ENCODE measurements at places on chromosomes 2 and 18. TPM values are rescaled to one million over a fixed set of nuclear protein-coding genes. Genes with fewer than 3 reads are reported as not detected.

DNA sequence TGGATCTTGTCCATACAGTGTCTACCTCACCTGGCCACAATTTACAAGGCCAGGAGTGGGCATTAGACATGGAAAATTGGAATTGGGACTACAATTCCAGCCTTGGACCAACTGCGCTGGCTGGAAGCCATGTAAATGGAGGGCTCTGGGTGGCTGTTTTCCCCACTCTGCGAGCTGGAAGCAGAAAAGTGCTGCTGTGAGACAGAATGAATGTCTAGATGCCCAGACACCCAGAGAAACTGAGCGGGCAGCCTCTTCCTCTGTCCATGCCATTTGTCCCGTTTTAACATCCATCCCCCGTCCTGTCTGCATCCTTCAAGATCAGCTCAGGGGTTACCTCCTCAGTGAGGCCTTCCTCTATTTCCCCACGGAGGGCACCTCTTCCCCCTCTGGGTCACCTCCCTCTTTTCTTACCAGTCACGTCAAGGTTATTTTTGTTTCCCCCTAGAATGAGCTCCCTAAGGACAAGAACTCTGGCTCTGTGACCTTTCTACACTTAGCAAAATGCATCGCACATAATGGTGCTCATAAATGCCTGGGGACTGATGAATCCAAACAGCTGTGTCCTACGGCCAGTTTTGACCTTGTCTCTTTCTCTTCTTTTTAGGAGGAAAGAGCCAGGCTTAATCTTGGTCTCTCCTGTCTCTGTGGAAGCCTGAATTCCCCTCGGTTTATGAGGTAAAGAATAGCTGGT, 41.2 kb downstream of the MCFD2 start:
- no peak overlapping the region for H3K4me3 ChIP-seq
- H3K27me3 ChIP-seq = no peaks in the 10 kb centered on the region
- H3K36me3 ChIP-seq = no peaks in the 10 kb centered on the region
- no peaks in the 10 kb centered on the region for H3K4me1 ChIP-seq
- no peak overlapping the region for H3K27ac ChIP-seq

- DNase-seq = no peak
- H3K36me3 ChIP-seq = no peaks in the 10 kb centered on the region
- no peaks in the 10 kb centered on the region for H3K27me3 ChIP-seq
- H3K27ac ChIP-seq = no peak overlapping the region
- H3K4me1 ChIP-seq = no peaks in the 10 kb centered on the region
Measured at GRCh38 chr2:69279931-69280681, 106.9 kb downstream of the GFPT1 start.

DNA sequence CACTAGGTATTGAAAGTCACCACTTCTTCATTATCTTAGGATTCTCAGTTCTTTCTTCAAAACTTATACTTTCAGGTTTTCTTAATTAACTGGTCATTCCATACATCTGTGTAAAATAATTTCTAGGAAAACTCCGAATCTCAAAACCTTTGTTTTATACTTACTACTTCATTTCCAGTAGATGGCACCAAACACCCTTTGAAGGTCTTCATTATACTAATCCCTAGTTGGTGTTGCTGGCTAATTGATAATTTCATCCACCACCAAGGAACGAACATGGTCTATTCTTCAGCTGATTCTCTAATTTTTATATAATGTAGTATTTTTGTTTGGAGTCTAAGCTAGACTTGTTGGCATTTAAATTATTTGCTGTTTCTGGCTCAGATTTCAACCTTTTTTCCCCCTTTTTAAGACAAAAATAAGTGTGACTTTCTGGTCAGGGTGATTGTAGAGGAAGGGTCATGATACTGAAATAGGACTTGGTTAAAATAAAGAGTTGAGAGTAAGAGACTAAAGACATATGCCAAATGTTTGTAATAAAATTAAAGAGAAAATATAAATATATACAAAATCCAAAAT, 2.8 kb upstream of the MXD1 start:
- peaks cover 4% of the 10 kb centered on the region for H3K4me1 ChIP-seq
- DNase-seq = peak; percentile 71
- peaks cover 7% of the 10 kb centered on the region for H3K36me3 ChIP-seq
- no peaks in the 10 kb centered on the region for H3K27me3 ChIP-seq

DNA sequence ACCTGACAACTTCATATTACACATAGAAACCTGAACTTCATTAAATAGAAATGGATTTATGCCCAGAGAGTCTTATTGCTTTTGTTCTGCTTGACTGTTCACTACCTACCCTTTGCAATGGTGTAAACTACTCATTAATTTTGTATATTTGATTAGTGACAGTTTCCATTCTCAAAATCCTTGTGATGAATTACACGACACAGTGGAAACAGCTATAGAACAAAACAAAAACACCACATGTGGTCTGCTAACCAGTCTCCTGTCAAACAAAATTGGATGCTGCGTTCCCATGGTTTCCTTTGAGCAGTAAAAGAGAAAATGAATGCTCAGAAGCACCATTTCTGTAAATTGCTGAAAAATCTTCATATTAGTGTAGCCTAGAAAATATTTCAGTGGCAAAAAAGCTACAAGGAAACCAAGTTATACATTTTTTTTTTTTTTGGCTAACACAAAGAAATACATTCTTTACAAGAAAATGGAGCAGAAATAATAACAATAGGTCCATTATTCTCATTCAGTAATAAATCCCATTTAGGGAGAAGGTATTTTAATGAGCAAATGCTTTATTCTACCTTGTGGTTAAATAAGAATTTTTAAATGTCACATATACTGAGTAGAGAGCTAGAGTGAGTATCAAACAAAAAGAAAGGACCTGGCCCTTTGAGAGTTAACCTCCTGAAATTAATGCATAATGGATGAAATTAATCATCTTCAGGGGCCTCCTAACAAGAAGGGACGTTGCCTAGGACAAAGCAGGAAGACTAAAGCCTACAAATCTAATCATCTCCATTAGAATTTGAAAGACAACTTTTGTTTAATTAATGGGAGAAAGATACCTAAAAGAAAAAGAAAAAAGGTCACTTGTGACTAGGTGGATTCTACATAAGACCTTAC, 355.1 kb upstream of the ZC3H15 start:
- DNase-seq = no peak
- H3K27me3 ChIP-seq = no peaks in the 10 kb centered on the region
- H3K4me3 ChIP-seq = no peak overlapping the region
- no peak overlapping the region for H3K27ac ChIP-seq
- H3K36me3 ChIP-seq = no peaks in the 10 kb centered on the region
- no peaks in the 10 kb centered on the region for H3K4me1 ChIP-seq

DNA sequence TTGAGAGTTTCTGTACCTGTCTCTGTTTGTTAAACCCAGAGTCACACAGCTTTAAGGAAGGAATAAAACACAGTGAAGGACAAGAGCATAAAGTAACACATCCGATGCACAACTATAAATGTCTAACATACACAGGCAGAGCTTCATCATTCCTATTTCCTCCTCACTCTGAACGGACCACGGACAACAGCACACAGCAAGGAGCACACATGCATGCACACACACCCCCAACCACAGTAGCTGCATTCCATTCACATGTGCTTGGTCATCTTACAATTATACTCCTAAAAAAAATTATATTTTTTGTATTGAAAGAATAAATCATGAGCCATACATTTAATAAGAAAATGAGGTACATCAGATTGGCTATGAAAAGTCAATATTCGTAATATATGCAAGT, 58.3 kb downstream of the ID2 start:
- H3K36me3 ChIP-seq = peaks cover 34% of the 10 kb centered on the region
- no peak overlapping the region for H3K4me3 ChIP-seq
- no peaks in the 10 kb centered on the region for H3K27me3 ChIP-seq
- no peaks in the 10 kb centered on the region for H3K4me1 ChIP-seq
- H3K27ac ChIP-seq = no peak overlapping the region

GRCh38 chr18:24663026-24663425, 202.6 kb downstream of the HRH4 start:
- no peak for DNase-seq
- no peak overlapping the region for H3K27ac ChIP-seq
- H3K4me3 ChIP-seq = no peak overlapping the region
- peaks cover 13% of the 10 kb centered on the region for H3K4me1 ChIP-seq
- H3K27me3 ChIP-seq = no peaks in the 10 kb centered on the region

GRCh38 chr18:48997681-48997984, 46.9 kb upstream of the SMAD7 start:
- H3K27me3 ChIP-seq = no peaks in the 10 kb centered on the region
- DNase-seq = no peak
- H3K4me3 ChIP-seq = no peak overlapping the region
- no peak overlapping the region for H3K27ac ChIP-seq

- no peak overlapping the region for H3K4me3 ChIP-seq
- no peak for DNase-seq
- H3K27me3 ChIP-seq = no peaks in the 10 kb centered on the region
- no peaks in the 10 kb centered on the region for H3K36me3 ChIP-seq
Measured at GRCh38 chr2:42907835-42908234, 115.5 kb upstream of the HAAO start.

GRCh38 chr18:46484971-46485370, 172.0 kb downstream of the LOXHD1 start:
- no peaks in the 10 kb centered on the region for H3K27me3 ChIP-seq
- H3K36me3 ChIP-seq = no peaks in the 10 kb centered on the region
- H3K4me3 ChIP-seq = no peak overlapping the region

GRCh38 chr2:136407952-136408318, 290.0 kb upstream of the CXCR4 start:
- no peak overlapping the region for H3K27ac ChIP-seq
- no peaks in the 10 kb centered on the region for H3K36me3 ChIP-seq
- no peak for DNase-seq
- no peak overlapping the region for H3K4me3 ChIP-seq

- no peaks in the 10 kb centered on the region for H3K27me3 ChIP-seq
- no peak overlapping the region for H3K27ac ChIP-seq
- H3K4me3 ChIP-seq = no peak overlapping the region
- no peaks in the 10 kb centered on the region for H3K36me3 ChIP-seq
- DNase-seq = no peak
Measured at GRCh38 chr2:180577567-180577966, 402.8 kb upstream of the UBE2E3 start.

DNA sequence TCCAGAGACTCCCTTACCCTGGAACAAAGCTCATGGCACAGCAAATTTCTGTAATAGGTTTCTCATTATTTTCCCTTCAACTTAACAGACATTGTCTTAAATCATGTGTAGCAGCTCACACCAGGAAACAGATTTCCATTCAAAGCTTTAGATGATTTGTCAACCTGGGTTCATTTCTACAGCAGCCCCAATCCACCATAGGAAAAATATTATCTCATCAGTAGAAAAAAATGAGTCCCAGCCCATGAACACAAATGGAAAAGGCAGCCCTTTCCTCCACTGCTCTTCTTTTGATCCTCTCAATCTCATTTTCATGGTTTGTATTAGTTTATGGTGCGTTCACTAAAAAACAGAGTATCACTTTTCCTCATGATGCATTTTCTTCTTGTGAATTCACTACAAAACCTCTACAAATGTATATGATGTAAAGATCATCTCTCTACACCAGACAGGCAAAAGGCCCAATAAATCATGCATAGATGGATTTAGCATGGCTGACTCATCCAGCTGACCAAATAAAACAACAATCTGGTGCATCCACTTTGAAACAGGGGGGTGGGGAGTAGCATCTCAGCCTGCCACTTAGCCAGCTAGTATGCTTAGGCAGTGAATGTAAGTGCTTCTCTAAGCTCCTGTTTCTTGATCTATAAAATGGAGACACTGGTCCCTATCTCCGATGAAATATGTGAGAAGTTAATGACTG, 78.6 kb downstream of the SATB2 start:
- H3K4me3 ChIP-seq = no peak overlapping the region
- no peaks in the 10 kb centered on the region for H3K27me3 ChIP-seq
- no peak overlapping the region for H3K27ac ChIP-seq

DNA sequence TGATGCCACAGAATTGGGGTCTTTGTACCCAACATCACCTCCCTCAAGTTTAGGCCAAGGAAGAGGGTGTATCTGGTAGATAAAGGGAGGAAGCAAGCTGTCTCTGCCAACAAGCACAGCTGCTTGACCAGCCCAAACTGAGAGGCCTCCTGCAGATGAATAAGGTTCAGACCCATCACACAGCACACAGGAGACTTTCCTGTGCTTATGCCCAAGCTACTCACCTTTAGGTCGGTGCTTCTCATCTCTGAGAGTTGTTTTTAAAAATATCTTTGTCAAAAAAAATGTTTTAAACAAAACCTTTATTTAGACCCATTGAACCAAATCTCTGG, 24.7 kb upstream of the SP3 start:
- H3K27me3 ChIP-seq = no peaks in the 10 kb centered on the region
- H3K36me3 ChIP-seq = no peaks in the 10 kb centered on the region
- H3K27ac ChIP-seq = no peak overlapping the region
- H3K4me3 ChIP-seq = no peak overlapping the region

GRCh38 chr2:64086347-64087082, 57.7 kb downstream of the PELI1 start:
- no peak overlapping the region for H3K27ac ChIP-seq
- DNase-seq = no peak
- H3K4me1 ChIP-seq = no peaks in the 10 kb centered on the region

DNA sequence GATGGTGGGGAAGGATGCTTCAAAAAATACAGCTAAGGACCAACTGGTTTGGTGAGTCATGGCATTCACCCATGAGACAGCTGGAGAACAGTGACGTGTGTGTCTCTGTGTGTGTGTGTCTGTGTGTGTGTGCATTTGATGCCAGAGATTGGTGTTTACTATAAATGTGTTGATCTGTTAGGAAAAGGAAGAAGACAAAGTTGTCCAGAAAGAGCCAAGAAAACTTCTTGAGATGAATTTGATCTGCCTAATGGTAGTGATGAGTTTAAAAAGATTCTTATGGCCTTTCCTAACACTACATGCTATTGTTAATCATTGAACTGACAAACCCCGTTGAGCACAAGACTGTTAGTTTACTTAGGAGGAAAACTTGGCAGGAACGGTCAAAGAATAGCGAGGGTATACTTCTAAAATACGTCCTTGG, 36.4 kb upstream of the IL1R1 start:
- H3K27me3 ChIP-seq = no peaks in the 10 kb centered on the region
- H3K4me3 ChIP-seq = no peak overlapping the region
- H3K27ac ChIP-seq = no peak overlapping the region
- H3K4me1 ChIP-seq = no peaks in the 10 kb centered on the region
- H3K36me3 ChIP-seq = no peaks in the 10 kb centered on the region

- no peak overlapping the region for H3K27ac ChIP-seq
- H3K27me3 ChIP-seq = peaks cover 2% of the 10 kb centered on the region
- H3K4me1 ChIP-seq = peaks cover 6% of the 10 kb centered on the region
- DNase-seq = no peak
- H3K36me3 ChIP-seq = no peaks in the 10 kb centered on the region
Measured at GRCh38 chr2:26179446-26179913, 6.6 kb downstream of the GAREM2 start.

Gene MYOM1
- total RNA-seq = 1.8 TPM

Gene ACADL
- total RNA-seq = not detected

Gene HADHB
- total RNA-seq = 58.9 TPM

Gene AQP12B
- total RNA-seq = not detected

Gene VWA3B
- total RNA-seq = not detected

Gene ALK
- total RNA-seq = not detected

Gene CPO
- not detected for total RNA-seq

Data from naive thymus-derived CD4-positive, alpha-beta T cell (primary cell).